ENCODE measurements at places on chromosomes 16 and 17.

GRCh38 chr17:182050-182751, 751 bp upstream of the DOC2B start:
- no peak for DNase-seq

DNA sequence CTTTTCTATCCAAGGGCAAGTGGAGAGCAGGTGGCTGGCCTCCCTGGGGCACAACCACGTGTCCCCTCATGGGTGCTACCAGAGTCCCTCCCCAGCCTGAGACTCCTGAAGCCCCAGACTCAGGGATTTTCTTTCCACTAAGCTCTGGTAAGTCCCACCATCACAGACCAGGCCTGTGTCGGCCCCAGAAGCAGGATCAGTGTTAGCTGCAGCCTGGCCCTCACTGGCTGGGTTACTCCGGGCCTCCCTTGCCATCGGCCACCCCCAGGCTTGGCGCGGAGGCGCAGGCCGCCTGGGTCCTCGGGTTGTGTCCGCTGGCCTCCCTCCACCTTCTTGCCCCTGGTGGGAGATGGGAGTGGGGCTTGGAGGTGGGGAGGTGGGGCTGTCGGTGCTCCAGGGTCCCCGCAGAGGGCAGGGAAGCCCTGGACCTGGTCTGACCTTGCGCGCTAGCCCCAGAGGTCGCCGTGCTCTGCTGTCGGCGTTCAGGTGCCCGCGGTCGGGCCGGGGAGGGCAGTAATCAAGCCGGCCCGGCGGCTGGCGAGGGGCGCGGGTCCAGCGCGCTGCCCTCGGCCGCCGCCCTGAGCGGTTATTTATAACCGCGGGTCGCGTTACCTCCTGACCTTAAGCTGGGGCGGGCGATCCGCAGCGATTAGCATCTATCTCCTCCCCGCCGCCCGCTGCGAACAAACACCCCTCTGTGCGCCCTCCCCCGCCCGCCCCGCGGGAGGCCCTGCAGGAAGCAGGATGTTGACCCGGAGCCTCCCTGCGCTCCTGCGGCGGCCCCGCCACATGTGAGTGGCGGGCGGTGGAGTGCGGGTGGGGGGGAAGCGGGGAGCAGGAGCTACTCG, 78.1 kb upstream of the TOB1 start:
- DNase-seq, result peak; percentile 79

GRCh38 chr17:62581764-62582163, 45.7 kb upstream of the MRC2 start:
- no peak for DNase-seq

DNA sequence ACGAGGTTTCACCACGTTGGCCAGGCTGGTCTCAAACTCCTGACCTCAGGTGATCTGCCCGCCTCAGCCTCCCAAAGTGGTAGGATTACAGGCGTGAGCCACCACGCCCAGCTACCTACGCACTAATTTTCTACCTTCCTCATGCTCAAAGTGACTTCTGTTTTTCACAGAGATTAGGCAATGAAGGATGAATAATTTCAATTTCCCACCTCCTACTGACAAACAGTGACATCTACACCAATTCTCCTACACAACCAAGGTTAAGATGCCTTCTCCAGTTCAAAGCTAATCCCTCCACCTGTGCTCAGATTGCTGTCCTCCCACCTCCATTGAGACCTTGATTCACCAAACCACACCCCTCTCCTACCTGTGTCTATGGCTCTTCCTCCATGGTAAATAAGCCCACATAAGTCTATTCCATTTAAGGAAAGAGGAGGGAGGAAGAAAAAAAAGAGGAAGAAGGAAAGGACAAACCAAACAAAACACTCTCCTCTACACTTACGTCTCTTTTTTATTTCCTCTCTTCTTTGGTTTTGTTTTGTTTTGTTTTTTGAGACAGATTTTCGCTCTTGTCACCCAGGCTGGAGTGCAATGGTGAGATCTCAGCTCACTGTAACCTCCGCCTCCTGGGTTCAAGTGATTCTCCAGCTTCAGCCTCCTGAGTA, 5.5 kb upstream of the MED11 start:
- no peak for DNase-seq

DNA sequence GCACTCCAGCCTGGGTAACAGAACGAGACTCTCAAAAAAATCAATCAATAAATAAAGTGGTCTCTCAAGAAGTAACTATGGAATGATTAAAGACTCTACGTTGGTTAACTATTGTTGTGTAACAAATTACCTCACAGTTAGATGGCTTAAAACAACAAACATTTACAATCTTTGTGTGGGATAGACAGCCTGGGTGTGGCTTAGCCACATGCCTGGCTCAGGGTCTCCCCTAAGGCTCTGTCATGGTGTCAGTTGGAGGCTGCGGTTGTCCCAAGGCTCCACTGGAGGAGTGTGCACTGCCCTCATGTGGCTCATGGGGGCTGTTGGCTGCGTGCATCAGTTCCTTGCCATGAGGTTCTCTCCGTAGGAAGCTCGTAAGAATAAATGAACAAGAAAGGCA, 294.5 kb downstream of the SNX29 start:
- DNase-seq, result no peak

- no peak for DNase-seq
These were observed 45.1 kb upstream of the DNAH9 start for GRCh38 chr17:11553135-11553534.
